ENCODE measurements at places on chromosomes 2 and 18. TPM values are rescaled to one million over a fixed set of nuclear protein-coding genes. Genes with fewer than 3 reads are reported as not detected.

Gene CYP26B1
- total RNA-seq, result 0.65 TPM

Gene SRD5A2
- total RNA-seq, result not detected

Gene ANKRD30B
- not detected for total RNA-seq

Gene CCDC150
- 6.2 TPM for total RNA-seq

All from vein endothelial cell (primary cell).